ENCODE measurements at places on chromosomes 16 and 17. TPM values are rescaled to one million over a fixed set of nuclear protein-coding genes. Genes with fewer than 3 reads are reported as not detected.

GRCh38 chr16:85227084-85227945 is 115.0 kb upstream of the CIBAR2 start:
- no peak for DNase-seq
- no peaks in the 10 kb centered on the region for H3K36me3 ChIP-seq
- no peak overlapping the region for H3K27ac ChIP-seq
- H3K27me3 ChIP-seq: no peaks in the 10 kb centered on the region

The KIF18B gene
- 45.5 TPM for total RNA-seq

- no peak for DNase-seq
- H3K27me3 ChIP-seq: no peaks in the 10 kb centered on the region
- no peak overlapping the region for H3K4me3 ChIP-seq
- H3K4me1 ChIP-seq: no peaks in the 10 kb centered on the region
These were observed 360.0 kb upstream of the CDH5 start for GRCh38 chr16:66006485-66006884.

DNA sequence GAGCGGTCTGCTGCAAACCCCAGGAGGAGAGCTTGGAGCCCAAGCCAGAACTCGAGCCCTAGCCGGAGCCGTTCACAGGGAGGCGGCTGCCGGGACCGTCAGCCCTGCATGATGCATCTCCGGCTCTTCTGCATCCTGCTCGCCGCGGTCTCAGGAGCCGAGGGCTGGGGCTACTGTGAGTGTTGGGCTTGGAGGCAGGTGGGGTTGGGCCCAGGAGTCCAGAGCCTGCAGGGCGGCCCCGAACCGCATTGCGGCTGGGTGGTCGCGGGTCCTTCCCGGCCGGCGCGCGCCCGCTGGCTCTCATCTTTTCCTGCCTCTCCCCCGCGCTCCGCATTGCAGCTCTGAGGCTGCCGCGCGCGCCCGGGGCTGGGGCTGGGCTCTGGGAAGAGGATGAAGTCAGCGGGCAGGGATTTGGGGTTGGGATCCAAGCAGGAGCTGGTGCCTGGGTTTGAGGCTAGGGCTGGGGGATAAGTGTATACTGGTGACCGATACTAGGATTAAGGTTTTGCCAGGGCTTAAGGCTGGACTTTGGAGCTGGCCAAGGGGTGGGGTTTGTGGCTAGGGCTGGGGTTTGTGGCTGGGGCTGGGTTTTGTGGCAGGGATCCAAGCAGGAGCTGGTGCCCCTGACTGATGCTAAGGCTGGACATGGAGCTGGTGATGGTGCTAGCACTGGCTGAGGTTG is 532 bp downstream of the CNTNAP1 start:
- no peaks in the 10 kb centered on the region for H3K36me3 ChIP-seq
- H3K27ac ChIP-seq: peak overlapping the region; percentile 59
- peak; percentile 72 for DNase-seq
- peaks cover 31% of the 10 kb centered on the region for H3K4me1 ChIP-seq
- H3K4me3 ChIP-seq: peak overlapping the region; percentile 37
- peaks cover 7% of the 10 kb centered on the region for H3K27me3 ChIP-seq

The YBX2 gene
- 22.1 TPM for total RNA-seq

- H3K4me1 ChIP-seq: no peaks in the 10 kb centered on the region
- no peaks in the 10 kb centered on the region for H3K27me3 ChIP-seq
- DNase-seq: no peak
- no peaks in the 10 kb centered on the region for H3K36me3 ChIP-seq
- H3K4me3 ChIP-seq: no peak overlapping the region
- H3K27ac ChIP-seq: no peak overlapping the region
These were observed 161.7 kb upstream of the SOX9 start for GRCh38 chr17:71959154-71959553.

DNA sequence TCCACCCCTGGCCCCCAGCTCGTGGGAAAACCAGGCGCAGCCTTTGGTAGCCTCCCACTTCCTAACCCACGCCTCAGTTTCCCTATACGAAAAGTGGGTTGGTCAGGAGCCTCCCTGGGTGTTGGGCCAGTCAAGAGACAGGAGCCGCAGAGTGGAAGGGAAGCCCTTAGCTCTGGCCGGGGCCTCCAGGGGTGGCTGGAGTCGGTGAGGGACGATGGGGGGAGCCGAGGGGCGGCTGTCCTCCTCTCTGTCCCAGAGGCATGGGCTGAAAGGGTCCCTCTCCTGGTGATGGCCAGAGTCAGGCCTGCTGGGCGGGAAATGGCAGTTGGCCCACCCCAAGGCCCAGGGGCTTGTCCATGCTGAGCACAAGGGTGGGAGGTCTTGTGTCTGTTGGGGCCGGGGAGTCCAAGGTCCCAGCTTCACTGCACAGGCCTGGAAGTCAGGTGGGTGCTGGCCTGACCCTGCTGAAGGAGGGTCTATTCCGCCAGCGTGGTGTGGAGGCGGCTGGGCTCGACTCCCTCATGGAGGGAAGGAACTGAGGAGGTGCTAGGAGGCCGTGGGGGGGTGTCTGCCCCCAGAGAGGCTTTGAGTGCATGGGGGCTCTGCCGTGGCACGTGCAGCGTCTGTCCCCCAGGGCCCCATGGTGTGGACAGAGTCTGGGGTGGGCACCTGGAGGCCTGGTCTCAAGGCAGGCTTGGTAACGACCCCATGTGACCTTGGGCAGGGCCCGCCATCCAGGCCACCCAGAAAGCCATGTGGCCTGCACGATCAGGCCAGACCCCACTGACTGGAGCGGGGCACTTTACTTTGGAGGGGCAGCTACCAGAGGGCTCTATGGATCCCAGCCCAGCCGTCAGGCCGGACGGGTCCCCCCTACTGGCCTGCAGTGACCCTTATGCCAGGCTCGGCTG is 1.1 kb downstream of the SLC16A3 start:
- H3K4me1 ChIP-seq: peaks cover 5% of the 10 kb centered on the region
- H3K27ac ChIP-seq: peak overlapping the region; percentile 98
- DNase-seq: peak; percentile 42
- H3K27me3 ChIP-seq: no peaks in the 10 kb centered on the region
- H3K4me3 ChIP-seq: peak overlapping the region; percentile 64

The GRIN2A gene
- 0.40 TPM for total RNA-seq

DNA sequence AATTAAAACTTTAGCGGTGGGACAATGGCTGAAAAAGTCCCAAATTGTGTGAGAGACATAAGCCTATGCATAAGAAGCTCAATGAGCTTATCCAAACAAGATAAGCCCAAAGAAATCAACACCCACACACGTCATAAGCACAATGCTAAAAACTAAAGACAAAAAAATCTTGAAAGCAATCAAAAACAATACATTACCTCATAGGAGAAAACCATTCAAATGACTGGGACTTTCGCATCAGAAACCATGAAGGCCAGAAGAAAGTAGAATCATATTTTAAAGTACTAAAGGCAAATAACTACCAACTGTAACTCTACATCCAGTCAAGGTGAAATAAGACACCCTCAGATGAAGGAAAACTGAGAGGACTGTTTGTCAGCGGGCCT is 50.2 kb downstream of the ZCCHC14 start:
- DNase-seq: no peak
- H3K36me3 ChIP-seq: no peaks in the 10 kb centered on the region
- H3K4me1 ChIP-seq: no peaks in the 10 kb centered on the region
- H3K4me3 ChIP-seq: no peak overlapping the region

Data from colonic mucosa (tissue), 4 donors.